ENCODE measurements at places on chromosomes 12 and 14.

- DNase-seq: no peak
These were observed 98.0 kb downstream of the IRF2BPL start for GRCh38 chr14:76930549-76930948.

DNA sequence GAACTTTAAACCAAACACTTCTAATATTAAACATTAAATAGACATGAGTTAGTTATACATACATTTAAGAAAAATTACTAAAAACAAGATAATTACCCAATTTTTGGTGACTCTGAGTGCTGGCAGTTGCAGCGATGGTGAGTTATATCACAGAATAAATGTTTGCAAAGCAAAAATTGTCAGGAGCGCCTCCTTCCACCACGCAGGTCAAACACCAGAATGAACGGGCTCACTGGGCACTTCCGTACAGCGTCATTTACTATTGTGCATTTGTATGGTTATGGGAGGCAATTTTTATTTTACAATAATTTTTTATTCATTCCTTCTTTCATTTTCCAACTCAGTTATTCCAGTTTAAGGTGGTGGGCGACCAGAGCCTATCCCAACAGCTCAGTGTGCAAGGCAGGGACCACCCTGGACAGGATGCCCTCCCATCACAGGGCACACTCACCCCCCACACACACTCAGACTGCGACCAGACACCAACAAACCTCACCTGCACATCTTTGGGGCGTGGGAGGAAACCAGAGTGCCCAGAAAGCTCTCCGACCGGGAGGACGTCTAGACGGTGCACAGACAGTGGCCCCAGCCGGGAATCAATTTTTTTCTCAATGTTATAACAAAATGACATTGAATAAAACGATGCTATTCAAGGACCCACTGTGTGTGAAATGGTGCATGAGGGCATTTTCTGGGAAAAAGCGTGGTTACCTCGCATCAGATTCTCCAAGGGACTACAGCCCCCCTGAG lies 67.2 kb downstream of the TESC start:
- no peak for DNase-seq

GRCh38 chr12:4330203-4330602 lies 9.2 kb downstream of the TIGAR start:
- no peak for DNase-seq

DNA sequence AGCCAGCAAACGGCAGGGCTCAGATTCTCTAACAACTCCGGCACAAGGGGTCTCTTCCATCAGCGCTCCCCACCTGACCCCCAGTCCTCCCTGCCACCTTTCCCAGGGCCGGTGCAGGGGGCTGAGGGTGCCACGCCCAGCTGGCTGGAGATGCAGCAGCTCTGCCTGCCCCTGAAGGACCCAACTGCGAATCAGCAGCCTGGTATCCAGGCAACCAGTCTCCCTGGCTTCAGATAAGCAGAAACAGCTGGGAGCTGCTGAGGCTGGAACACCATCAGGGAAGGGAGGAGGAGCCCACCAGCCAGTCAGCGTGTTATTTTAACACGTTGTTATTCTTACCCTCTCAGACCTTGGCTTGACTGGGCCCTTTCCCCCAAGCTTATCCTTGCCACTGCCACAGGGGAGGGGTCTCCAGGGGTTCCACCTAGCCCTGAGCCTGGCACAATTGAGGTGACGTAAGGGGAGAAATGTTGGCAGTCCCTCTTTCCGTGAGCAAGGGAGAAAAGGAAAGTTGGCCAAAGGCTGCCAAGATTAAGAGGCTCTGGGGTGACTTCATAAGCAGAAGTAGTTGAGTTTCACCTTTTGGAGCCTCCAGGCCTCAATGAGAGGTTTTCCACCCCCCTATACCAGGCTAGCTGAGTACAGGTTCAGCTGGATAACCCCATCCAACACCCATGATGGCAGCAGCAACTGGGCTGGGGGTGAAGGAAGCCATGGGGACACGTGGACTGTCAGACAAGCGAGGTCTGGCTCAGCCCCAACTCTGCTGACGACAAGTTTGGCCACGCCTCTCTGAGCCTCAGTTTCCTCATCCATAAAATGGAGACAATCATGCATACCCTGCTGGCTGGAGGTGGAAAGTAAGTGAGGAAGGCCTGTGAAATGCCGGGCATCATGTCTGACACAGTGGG lies 91.1 kb downstream of the IRF2BPL start:
- DNase-seq: peak; percentile 73

- DNase-seq: peak; percentile 37
These were observed 565 bp upstream of the KLHL42 start for GRCh38 chr12:27779416-27779919.

DNA sequence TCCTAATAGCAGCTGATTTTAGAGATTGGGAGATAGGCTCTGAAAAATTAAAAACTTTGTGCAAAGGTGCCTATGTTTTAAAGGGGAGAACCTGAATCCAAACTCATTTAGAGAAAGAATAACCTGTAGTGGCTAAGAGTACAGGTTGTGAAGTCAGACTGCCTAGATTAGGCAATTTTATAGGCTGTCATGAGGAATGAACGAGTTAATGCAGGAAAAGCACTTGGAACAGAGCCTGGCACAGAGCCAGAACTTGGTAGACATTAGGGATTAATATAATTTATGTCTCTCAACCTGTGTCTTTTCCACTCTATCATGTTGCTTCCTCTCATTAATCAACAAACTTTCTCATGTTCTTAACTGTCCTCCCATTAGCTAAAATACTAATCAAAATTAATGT lies 98.1 kb downstream of the WIF1 start:
- DNase-seq: peak; percentile 75

- DNase-seq: peak; percentile 20
These were observed 103.2 kb downstream of the SLC38A4 start for GRCh38 chr12:46722394-46723185.

- DNase-seq: no peak
These were observed 34.3 kb downstream of the SLC15A4 start for GRCh38 chr12:128789356-128789929.

DNA sequence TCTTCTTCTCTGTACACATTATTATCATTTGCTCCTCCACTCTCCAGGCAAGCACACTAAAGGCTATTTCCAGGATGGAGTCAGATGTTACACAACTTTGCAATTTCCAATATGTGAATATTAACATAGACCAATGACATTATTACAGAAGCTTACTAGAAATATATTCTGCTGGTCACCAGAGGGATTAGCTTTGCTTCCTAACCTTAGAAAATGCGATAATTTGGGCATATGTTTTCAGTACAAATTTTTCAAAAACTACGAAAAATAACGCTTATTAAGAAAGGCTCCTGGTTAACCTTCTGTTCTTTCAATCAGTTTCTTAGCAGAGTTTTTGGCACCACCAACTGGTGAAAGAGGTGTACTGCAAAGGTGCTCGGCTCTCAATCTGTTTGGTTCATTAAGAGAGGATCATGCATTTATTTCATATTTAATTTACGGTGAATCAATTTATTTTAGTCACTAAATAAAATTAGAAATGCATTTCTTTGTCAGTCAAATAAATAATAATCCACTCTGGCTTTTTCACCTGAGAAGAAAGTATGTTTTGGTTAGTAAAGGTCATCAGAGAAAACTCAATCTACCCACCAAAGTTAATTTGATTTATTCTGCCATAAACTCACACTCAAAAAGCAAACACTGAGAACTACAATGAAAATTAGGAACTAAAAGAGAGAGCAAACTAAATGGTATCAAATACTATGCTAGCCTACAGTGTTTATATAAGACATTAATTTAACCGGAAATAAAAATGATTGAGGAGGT lies 39.2 kb downstream of the EFCAB11 start:
- peak; percentile 65 for DNase-seq

DNA sequence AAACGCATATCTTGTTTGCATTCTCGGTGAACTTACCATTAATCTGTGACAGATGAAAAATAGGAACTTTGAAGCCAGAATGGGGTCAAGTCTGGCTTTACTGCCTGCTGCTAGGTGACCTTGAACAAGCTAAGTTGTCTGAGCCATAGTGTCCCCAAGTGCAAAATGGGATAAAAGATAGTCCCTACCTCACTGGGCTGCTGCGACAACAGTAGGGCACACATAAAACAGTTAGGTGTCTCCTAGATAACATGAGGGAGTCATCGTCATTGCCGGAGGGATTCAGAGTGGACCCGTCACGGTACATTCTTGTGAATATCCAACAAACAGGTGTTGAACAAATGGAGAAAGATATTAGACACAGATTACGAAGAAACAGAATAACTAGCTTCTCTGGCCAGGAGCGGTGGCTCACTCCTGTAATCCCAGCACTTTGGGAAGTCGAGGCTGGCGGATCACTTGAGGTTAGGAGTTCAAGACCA lies 71.2 kb downstream of the NINJ2 start:
- no peak for DNase-seq

GRCh38 chr14:20690848-20691640 lies 2.5 kb downstream of the ANG start:
- DNase-seq: peak; percentile 86

DNA sequence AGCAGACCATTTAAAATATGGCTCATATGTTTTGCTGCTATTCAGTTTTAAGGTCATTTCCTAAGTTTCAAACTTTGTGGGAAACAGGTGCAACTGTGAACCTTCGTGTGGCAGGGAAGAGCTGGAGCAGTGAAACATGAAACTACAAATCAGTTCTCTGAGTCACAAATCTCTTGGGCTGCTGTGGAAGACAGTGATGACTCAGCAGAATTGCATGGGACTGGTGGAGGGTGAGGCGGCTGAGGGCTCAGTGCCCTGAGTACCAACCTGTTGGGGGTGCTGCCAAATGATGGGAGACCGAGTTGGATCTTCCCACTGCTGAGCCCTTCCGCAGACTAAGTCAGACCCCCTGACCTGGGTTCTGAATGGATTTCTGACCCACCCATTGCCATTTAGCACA lies 8.4 kb upstream of the CALM1 start:
- no peak for DNase-seq

- no peak for DNase-seq
These were observed 1.0 kb downstream of the FAIM2 start for GRCh38 chr12:49902399-49903350.

DNA sequence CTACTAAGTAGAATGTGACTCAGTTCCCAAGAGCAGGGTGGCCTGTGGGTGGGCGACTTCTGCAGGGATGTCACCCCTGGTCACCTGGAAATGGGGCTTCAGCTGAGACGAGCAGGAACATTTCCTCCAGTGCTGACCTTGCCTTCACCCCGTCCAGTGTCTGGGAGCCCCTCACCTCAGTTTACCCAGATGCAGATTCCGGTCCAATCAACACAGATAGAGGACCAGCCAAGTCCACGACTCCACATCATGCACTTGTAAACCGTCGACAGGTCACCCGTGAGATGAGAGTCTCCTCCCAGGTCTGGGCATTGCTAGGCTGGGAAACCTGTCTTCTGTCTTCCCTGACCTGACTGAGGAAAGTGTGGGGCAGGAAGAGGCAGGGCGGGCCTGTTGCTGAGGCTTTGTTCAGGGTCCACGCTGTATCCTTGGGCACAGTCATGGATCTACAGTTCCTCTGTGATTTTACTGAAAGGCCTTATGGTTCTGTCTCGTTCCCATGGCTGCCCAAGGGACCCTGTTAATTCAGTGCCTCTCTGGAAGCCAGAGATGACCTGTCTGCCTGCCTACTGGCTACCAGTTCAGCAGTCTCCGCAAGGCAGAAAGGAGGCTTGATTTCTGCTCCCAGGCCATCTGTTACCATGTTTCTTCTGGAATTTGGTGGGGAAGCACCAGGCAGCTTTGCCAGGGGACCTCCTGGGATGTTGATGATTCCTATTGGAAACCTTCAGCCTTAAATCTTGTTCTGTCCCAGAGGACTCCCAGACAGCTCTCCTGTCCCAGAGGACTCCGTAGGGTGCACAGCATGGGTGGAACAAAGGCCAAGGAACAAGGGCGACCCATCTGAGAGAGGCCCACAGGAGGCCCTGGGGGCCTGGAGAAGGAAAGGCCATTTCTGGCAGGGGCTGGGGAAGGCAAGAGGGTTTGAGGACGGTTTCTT lies 288.5 kb upstream of the RTL1 start:
- no peak for DNase-seq
